ENCODE measurements at places on chromosomes 4 and X. TPM values are rescaled to one million over a fixed set of nuclear protein-coding genes. Genes with fewer than 3 reads are reported as not detected.

Gene KLHL34
- total RNA-seq: 0.48 TPM

Gene RNF128
- 7.9 TPM for total RNA-seq

Gene ZXDB
- total RNA-seq: 14.0 TPM

Gene FDCSP
- 5.3 TPM for total RNA-seq

Gene NSUN7
- total RNA-seq: 0.48 TPM

- no peak for DNase-seq
Measured at GRCh38 chr4:80446248-80446647, 110.7 kb downstream of the CFAP299 start.

GRCh38 chr4:8362483-8362882 is 78.0 kb downstream of the ACOX3 start:
- DNase-seq: no peak

DNA sequence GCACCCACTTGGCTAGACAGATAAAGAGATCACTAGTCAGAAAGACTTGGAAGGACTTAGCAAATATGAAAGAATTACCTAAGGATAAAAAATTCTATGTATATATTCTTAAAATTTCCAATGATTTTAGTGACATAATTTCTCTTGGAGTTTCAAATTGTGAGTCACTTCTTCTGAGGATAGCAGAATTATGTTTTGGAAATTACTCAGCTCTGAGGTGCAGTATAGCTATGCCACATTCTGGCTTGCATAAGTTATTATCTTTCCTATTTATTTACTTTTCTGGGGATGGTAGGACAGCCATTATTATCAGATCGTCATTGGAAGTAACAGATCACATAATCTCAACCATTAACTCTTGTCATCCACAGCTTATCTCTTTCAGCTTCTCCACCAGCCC is 853.5 kb downstream of the TRIML1 start:
- DNase-seq: no peak

- DNase-seq: no peak
Measured at GRCh38 chrX:122218666-122219065, 965.4 kb upstream of the GRIA3 start.

GRCh38 chr4:51836549-51836948 is 6.4 kb upstream of the DCUN1D4 start:
- DNase-seq: no peak

DNA sequence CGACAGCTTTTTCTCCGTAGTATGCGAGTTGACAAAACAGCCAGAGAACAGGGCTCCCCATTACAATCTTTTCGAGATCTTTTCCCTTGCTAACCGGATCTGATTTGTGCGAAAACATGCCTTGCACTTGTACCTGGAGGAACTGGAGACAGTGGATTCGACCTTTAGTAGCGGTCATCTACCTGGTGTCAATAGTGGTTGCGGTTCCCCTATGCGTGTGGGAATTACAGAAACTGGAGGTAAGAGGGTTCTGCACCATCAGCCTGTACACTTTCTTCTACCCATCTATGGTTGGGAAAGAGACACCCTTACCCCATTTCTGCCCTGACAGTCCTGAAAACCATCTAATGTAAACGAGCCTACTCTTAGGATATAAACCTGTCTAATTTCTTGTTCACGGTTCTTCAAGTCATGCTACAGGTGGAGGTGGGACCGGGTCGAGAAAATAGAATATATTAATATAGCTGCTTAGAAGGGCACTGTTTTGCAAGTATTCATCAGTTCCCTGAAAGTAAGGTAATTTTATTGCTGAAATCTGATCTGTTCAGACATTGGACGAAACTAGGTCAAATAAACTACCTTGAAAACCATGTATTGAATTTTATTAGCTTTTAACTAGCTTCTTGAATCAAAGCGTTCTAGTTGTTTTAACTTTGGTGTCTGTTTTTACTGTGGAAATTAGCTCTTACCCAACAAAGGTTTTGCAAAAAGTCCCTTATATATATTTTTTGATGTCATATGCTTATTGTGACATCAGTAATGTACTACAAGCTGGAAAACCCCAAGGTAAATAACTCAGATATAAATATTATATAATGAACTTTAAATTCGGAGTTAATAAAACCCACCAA is 869 bp downstream of the TMEM184C start:
- DNase-seq: no peak

GRCh38 chrX:21606002-21606401 is 52.1 kb downstream of the KLHL34 start:
- DNase-seq: peak; percentile 24

DNA sequence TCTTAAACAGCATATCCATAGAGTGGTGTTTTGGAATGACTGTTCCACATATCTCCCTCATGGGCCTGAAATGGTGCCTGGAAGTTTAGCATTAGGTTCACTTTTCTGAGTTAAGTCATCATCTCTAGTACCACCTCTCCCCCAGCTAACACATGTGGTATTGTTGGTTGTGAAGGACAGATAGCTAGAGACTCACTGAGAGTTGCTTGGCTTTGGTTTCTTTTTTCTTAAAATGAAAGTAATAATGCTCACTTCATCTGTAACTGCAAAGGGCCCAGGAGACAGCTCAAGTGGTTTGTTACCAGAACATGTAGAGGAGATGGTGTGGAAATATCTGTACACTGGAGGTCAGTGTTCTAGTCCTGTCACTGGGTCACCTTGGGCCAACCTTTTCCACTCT is 90.9 kb downstream of the EFNB1 start:
- DNase-seq: no peak

GRCh38 chrX:79130857-79131256 is 13.6 kb upstream of the GPR174 start:
- no peak for DNase-seq

- DNase-seq: no peak
Measured at GRCh38 chr4:161828061-161828460, 335.7 kb downstream of the FSTL5 start.

- no peak for DNase-seq
Measured at GRCh38 chr4:43457866-43458265, 565.4 kb downstream of the GRXCR1 start.
